ENCODE measurements at places on chromosomes 4 and X.

DNA sequence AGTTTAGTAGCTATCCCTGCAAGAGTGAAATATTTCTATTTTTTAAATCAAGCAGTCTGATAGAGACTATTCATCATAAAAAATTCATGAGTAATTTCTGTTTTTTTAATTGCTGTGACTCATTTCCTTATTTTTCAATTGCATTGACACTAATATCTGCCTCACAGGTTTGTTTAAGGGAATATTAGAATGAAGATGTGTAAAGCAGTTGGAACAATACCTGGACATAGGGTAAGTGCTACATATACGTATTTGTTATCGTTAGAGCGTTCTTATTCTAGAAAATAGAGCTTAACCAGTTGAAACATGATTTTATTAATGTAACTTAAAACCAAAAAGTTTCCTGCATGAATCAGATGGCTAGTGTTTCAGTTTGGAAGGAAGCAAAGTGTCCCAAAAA lies 2211.3 kb downstream of the PCDH7 start:
- no peak for DNase-seq

- DNase-seq, result no peak
Observed at GRCh38 chrX:12439416-12439815, 301.1 kb downstream of the FRMPD4 start.

GRCh38 chr4:7259039-7259438 lies 66.7 kb downstream of the SORCS2 start:
- DNase-seq, result no peak

- DNase-seq, result no peak
Observed at GRCh38 chr4:156053174-156053573, 99.5 kb upstream of the CTSO start.

DNA sequence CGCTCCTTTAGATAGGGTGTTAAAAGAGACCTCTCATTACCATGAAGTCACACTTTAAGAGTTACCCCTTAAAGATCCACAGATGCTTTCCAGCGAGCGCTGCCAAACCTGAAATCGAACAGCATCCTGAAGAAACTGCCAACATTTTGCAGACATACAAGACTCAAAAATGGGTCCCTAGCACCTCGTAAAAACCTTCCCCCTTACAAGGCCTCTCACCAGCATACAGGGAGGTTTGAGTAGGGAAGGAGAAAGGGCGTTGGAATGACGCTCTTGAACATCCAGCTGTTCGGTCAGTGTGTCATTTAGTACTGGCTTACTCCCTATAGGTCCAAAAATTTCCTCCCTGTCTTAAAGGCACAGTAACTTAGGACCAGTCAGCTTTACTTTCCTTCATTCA lies 45.3 kb upstream of the PGRMC1 start:
- DNase-seq, result no peak

GRCh38 chr4:169164669-169165415 lies 105.9 kb downstream of the SH3RF1 start:
- DNase-seq, result no peak

DNA sequence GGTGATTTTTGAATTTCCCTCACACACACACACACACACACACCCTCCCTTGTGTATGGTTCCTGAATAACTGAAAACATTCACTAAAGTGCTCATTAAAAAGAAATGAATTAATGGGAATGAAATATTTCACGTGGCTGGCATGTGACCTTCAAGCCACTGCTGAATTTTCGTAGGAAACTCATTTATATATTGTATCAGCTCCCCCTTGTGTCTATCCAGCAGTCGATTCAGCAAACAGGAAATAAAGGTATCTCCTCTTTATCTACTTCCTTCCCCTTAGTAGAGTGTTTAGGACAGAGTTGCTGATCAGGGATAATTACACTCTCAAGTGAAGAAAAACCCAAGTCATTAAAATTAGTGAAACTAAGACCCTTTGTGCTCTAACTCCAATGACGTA lies 912.6 kb upstream of the LCORL start:
- DNase-seq, result no peak

DNA sequence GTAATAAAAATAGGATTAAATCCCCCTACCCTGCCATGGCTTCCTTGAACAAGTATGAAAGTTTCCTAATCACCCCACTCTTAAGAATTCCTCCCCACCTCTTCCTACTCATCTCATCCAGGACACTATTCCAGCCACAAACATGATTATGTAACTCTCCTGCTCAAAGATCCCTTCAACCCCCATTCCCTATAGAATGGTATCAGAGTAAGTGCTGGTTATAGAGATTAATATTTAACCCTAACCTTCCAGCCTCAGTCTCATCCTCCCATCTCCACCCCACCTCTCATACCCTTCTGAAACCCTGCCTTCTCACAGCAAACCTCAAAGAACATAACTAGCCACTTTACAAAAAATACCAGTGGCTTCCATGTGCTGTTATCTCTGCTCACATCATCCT lies 155.1 kb downstream of the PPP3CA start:
- DNase-seq, result no peak

DNA sequence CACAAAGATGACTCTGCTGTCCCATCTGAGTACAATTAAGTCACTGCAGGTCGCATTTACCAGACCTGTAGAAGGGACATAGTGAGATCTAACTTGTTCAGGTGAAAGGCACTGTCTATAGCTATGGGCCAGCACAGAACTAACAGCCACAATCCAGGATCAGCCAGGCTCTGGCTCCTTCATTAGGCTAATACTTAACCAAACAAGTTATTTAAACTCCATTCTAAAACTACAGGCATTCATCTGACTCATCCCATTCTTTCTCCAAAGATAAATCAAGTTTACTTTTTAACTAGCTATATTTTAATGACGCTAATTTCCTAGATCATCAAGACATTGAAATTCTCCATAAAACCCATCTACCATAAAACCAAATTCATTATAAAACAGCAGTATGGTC lies 62.5 kb downstream of the STX18 start:
- DNase-seq, result no peak

DNA sequence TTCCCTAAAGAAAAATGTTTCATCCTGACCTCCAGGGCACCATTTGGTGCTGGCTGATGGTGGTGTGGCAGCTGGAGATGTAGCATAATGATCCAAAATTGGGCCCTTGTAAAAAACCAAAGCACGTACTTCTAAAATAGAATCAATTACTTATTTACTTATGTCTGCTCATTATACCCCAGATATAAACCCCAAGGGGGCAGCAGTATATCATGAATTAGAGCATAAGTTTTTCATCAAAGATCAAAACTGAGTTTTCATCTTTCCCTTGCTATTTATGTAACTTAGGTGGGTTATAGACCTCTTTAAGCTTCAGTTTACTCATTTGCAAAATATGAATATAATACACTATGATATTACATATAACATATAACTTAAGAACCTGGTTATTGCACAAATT lies 241.1 kb downstream of the TACR3 start:
- no peak for DNase-seq

DNA sequence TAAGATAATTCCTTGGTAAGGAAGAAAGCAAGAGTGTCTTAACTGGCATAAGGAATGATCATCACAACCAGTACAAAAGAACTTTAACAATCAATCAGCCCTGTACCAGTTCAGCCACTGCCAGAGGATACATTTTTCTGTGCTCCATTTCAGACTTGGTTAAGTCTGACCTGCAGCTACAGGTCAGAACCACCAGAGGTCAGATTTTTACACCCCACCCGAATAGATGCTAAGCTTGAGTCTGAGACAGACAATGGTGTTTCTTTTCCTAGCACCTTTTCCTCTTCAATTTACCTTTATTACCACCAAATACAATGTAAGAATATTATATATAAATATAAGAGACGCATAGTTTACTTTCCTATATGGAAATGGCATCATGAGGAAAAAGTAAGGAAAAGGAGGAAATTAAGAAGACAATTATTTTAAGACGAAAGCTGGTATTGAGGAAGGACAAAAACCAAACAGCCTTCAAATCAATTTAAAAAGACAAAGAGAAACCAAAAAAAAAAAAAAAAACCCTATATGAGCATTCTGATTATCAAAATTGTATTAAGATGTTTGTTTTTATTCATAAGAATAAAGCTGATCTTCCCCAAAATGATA lies 215.3 kb upstream of the TTC29 start:
- peak; percentile 24 for DNase-seq

Data from CMK (cell line).